NCI-H446 treated with DMSO at 0.1 percent for 48 hours (cell line): ENCODE measurements at places on chromosomes 7 and 10.

DNA sequence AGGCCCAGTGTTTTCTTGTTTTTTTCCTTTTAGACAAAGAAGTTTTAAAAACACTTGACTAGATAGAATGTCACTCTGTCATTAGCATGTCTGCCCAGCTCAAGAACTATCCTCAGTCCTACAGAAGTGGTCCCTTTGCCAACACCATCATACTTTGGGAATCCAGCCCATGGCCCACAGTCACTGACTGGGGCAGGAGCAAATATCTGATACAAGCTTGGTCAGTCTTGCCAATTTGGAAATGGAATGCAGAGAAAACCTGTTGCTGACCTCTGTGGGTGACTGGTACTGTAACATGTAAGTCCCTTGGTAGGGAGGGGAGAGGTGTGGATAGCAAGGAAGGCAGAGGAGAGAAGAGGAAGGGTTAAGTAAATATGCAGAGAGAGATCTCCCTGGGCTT lies 47.8 kb downstream of the IPMK start:
- DNase-seq, result no peak

- DNase-seq, result no peak
Measured at GRCh38 chr7:89332026-89332425, 536.5 kb upstream of the TEX47 start.

- DNase-seq, result no peak
Measured at GRCh38 chr7:855686-856369, 20.5 kb upstream of the GET4 start.

GRCh38 chr7:3073763-3074458 lies 30.2 kb upstream of the CARD11 start:
- no peak for DNase-seq

DNA sequence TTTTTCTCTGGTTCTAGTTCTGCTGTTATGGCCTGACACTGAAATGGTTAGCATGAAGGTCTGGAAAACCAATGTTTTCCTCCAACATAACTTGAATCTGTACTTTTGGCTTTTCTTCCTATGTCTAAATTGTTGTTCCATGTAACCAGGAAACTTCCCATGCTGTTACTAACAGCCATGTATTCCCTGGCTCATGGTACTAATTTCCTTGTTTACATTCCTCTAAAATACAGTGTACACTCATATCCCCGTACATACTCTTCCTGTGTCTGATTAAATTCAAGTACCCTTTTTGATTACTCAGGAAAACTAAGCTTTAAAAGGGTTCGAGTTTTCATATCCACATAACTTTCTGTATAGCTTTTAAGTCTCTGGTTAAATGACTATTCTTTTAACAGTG lies 12.3 kb upstream of the ACSM6 start:
- DNase-seq, result no peak

- DNase-seq, result no peak
Measured at GRCh38 chr10:113961182-113962031, 82.3 kb upstream of the ADRB1 start.

- DNase-seq, result no peak
Measured at GRCh38 chr7:158991824-158992621, 135.7 kb downstream of the DYNC2I1 start.

- DNase-seq, result no peak
Measured at GRCh38 chr10:22684699-22685098, 29.7 kb downstream of the PIP4K2A start.

- DNase-seq, result no peak
Measured at GRCh38 chr7:87877366-87878040, 1.2 kb downstream of the DBF4 start.

- no peak for DNase-seq
Measured at GRCh38 chr7:70752794-70753241, 379.1 kb upstream of the GALNT17 start.

- DNase-seq, result no peak
Measured at GRCh38 chr7:16278167-16278787, 143.1 kb downstream of the CRPPA start.

DNA sequence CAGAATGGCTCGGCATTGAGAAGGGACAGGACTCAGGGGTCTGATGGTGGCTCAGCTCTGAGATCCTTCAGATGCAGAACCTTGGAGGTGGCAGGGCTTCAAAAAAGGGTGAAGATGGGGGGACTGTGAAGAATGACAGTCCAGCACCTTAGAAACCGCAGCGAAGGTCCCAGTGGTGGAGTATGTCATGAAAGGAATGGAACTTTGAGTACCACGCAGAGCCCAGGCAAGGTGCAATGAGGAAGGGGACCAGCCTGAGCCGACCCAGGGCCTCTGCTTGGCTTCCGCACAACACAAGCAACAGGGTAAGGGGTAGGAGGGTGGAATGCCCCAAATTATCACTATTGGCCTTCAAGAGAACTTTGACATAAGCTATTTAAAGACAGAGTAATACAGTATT lies 8.2 kb upstream of the GPAM start:
- DNase-seq, result no peak

DNA sequence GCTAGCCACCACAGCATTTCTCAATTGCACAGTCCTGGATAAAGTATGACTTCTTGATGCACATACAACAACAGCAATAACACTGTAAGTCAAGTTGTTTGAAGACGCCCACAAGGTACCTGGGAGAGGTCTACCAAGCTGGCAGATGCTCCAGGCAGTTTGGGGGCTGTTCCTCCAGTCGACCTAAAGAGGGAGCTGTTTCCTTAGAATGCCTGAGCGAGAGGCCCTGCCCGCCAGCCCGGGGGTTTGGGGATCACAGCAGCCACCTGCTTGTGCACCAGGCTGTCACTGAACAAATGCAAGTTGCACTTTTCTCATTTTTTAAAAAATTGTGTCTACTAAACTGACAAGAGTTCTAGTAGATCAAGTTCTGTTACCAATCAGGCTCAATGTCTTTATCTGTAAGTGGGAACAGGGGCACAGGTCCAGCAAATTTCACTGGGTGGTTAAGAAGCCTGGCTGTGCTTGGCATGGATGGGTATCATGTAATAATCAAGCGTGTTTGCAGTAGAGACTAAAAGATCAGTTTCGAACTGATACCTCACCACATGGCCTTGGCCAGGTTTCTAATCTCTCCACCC lies 193.8 kb upstream of the ADO start:
- no peak for DNase-seq

- DNase-seq, result no peak
Measured at GRCh38 chr7:157612664-157613561, 276.1 kb downstream of the DNAJB6 start.
